Omental fat pad (tissue), 4 donors: ENCODE measurements at places on chromosomes 13 and 19. TPM values are rescaled to one million over a fixed set of nuclear protein-coding genes. Genes with fewer than 3 reads are reported as not detected.

Gene CYP4F8
- total RNA-seq: not detected

GRCh38 chr13:40534456-40534855 is 132.0 kb downstream of the FOXO1 start:
- DNase-seq: no peak

- DNase-seq: peak; percentile 44
Measured at GRCh38 chr19:35404879-35405622, 34.2 kb downstream of the GPR42 start.

DNA sequence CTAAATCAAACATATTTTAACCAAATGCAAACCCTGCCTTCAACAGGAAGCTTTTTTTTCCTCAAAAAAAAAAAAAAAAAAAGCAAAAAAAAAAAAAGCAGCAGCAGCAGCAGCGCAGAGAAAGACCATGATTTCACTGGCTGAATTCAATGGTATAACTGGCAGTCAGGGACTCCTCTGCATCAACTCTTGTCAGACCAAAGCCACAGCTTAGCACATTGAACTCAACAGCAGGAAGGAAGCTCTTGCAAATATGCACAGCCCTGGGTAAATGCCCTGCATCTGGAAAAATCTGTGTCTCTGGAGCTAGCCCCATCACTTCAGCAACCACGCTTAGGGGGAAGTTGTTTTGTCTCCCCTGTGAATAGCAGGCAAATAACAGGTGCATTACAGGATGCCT is 17.6 kb upstream of the DHRS12 start:
- DNase-seq: no peak

GRCh38 chr13:20349564-20350381 is 117.7 kb upstream of the GJB6 start:
- no peak for DNase-seq

DNA sequence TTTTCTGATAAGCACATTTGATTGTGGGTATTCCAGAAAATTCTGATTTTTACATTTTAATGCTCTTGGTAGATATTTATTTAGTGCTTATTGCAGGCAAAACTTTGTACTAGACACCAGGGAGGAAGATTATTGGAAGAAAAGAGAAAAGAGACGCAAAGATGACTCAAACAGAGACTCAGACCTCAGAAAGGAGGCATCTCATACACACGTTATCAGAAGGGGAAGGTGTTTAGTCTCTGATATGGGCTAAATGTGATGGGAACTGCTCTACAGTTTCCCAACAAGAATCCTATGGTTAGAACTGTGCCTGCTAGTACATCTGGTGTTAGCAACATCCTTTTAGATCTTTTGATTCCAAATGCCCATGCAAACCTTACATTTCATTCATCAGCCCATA is 245.6 kb downstream of the KLF5 start:
- no peak for DNase-seq

- no peak for DNase-seq
Measured at GRCh38 chr19:45457776-45458175, 10.0 kb upstream of the FOSB start.

DNA sequence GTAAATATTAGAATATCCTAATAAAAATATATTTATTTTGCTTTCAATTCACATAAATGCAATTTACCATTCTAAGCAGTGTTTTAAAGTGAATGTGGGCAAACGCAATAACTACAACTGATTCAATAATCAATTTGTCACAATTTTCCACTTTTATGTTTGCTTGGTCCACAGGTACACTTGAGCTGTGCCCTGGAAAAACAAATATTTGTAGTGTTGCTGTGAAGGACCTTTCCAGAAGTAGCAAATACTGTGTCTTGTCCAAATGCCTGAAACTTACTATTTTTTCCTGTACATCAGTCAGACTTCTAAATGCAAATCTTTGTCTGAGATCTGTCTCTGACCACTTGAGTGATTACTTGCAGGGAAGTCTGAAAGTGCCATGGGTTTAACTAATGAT is 845.8 kb upstream of the SLITRK5 start:
- no peak for DNase-seq

GRCh38 chr13:112880221-112880641 is 88.8 kb upstream of the MCF2L start:
- DNase-seq: no peak

GRCh38 chr19:1434577-1435060 is 3.6 kb upstream of the RPS15 start:
- DNase-seq: no peak

Gene S1PR2
- 16.6 TPM for total RNA-seq

DNA sequence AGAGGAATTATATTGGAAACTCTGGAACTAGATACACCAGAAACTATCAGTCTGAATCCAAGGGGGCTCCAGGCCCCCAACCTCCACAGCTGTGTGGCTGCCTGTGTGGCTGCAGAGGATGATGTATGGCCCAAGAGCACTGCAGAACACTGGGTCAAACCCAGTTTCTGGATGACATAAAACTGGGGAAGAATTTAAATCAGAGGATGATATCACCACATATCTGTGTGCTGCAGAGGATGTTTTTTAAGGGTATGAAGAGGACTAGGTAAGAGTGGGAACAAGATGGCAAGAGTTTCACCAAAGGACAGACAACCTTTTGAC is 226.4 kb downstream of the SUCLA2 start:
- no peak for DNase-seq

DNA sequence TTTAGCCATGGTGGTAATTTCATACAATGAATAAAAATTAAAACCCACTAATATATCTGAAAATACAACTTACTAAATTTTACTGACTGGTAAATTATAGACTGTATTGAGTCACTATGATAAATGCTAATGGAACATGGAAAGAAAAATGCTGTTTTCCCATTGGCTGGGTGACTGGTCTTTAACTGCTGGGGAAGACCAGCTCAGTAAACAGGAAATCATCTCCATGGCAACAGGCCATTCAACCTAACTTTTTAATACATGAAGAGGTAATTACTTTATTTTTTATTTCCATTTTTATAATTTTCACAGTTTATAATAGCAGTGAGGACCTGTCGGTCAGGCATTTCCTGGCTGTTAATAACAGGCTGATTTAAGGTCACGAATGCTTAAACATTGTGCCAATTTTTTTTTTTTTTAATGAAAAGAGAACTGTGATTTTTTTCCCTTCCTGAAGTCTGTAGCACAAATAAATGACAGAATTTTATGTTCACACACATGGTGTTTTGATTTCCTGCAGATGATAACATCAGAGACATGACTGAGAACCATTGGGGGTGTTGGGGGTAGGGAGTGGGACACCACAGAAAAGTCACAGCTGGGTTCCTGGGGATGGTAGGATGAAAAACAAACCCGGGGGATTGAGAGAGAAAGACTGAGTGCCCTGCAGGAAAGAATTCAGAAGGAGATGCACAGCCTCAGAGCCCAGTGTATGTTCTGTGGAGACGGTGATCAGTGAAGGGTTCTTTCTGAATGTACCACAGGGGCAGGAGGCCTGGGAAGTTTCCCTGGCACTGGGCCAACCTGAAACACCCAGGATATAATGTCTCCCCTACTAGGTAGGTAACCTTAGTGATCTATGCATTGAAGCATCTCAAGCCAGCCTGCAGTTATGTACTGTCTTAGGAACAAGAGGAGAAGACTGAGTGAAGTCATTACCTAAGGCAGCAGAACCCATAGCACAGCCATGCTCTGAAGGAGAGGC is 297.1 kb downstream of the COG6 start:
- no peak for DNase-seq

DNA sequence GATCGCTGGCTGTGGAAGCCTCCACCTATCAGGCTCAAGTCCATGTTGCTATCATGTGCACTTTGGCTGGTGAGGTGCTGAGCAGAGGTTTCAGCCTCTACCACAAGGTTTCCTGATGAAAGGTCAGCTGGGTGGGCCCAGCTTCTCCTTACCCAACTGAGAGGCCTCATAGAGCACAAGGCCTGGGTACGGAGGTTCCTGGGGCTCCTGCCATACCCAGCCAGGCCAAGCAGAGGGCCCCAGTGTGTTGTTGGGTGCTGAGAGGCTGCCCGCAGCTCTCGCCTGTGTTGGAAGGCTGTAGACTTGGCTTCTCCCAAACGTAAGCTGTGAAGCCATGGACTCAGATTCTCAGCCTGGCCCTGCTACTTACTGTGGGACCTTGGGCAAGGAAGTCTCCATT is 28.2 kb downstream of the ACTN4 start:
- no peak for DNase-seq

DNA sequence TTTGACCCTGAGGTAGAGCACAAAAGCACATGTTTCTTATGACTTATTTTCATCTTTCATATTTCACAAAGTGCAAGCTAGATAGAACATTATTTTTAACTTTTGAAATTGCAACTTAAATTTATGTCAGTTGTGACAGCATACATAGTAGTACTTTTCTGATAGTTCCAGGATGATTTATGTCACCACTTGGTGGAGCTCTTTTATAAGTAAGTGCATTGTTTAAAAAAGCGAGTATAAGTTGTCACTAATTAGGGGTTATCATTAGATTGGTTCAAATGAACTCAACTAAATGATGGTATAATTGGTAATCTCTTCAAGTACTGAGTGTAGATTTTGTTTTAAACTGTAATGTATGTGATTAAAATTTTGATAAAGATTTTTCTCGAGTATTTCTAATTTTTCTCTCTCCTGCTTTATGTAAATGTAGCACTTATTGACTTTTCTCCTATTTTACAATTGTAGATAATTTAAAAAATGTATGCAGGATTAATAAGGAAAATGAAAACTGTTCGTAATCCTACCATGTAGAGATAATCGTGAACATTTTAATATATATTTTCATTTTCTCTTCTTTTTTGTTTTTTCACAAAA is 31.1 kb downstream of the RB1 start:
- DNase-seq: no peak

Gene PGLYRP2
- not detected for total RNA-seq

Gene ZNF560
- not detected for total RNA-seq

DNA sequence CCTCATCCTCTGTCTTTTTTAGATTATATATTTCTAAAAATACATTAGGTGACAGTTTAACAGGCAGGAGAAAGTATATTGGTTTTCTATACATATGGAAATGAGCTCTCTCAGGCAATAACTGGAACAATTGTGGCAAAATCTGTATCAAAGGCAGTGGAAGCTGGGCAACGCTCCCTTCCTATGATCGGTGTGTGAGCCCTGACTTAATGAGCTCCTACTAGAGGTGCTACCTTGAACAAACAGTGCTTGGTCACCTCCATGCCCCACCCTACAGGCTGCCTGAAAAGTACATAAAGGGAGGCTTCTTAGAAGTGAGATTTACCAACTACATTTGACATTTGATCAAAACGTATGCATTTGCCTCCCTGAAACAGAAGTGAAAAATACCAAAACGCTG is 185.3 kb downstream of the EFNB2 start:
- no peak for DNase-seq

GRCh38 chr19:58538257-58539168 is 5.4 kb upstream of the TRIM28 start:
- DNase-seq: no peak

Gene SLC46A3
- total RNA-seq: 12.5 TPM

DNA sequence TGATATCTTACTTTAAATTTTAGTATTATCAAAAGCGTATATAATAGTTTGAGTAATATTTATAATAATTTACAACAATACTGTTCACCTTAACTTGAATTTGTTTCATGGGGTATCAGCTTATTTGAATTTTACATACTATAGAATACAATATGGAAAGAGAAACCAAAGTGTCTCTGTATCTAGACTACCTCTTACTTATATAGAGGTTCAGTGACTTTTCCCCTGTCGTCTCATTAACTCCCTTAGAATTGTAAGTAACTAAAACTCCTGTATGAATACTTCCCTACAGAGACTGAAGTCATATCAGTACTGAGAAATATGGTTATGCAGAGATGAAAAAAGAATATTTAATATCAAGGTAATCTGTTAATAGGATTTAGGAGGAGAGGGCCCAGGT is 26.8 kb downstream of the COG6 start:
- no peak for DNase-seq

- no peak for DNase-seq
Measured at GRCh38 chr19:46392252-46392801, 21.0 kb downstream of the CCDC8 start.

DNA sequence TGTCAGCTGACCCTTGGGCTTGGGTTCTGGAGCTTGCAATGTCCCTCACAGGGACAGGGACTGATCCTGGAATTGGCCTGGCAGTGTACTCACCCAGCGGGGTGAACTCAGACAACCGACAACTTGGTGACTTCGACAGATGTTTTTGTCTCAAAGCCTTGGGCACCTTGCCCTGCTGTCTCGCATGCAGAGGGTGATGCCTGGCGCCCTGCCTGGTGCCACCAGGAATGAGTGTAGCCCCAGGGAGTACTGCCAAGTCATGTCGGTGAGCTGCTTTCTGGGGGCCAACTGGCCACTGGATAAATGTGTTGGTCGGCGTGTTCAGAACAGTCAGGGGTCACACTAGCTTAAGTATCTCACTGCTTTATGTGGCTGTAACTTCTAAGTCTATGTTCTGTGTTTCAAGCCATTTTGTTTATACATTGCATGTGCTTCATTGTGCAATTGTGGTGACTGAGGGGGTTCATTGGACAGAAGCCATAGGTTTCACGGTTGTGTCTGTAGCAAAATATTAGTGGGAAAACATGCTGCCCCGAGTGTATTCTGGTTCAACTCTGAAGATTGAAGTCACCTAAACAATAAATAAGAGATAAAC is 96.3 kb upstream of the TNFSF11 start:
- no peak for DNase-seq

DNA sequence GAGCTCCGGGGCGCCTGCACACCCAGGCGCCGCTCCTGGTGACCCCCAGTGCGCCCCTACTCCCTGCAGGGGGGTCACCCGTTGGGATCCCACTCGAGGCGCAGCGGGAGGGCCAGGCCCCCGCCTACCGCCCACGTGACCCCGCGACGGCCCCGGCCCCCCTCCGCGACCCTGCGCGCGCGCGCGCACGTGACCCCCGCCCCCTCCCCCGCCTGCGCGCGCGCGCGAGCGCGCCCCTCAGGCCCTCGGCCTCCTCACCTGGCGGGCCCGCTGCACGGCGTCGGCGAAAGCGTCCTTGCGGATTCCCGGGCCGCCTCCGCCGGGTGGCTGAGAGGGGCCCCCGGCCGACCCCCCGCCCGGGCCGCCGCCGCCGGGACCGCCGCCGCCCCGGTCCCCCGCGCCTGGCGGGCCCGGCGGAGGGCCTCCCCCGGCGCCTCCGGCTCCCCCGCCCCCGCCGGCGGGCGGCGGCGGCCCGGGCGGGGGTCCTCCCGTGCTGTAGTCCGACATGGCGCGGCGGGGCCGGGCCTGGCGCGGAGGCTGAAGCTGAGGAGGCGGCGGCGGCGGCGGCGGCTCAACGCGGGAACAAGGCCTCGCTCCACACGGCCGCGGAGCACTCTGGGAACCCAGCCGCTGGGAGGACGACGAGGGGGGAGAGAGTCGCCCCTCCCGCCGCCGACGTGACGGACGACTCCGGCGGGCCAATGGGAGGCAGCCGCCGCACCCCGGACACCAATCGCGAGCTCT is at the start of gene KHSRP:
KHSRP (minus strand) TSS at position 617 of the 744 bp plus-strand sequence; CDS start at position 507, 110 bp downstream.
- no peak for DNase-seq
